H9 (cell line): ENCODE measurements at places on chromosomes 4 and X. TPM values are rescaled to one million over a fixed set of nuclear protein-coding genes. Genes with fewer than 3 reads are reported as not detected.

GRCh38 chrX:110671068-110671803 lies 124.4 kb downstream of the CHRDL1 start:
- DNase-seq, result no peak
- H3K4me1 ChIP-seq, result peaks cover 4% of the 10 kb centered on the region; the same call in 1 of the 2 replicates
- no peaks in the 10 kb centered on the region for H3K27me3 ChIP-seq
- no peak overlapping the region for H3K4me3 ChIP-seq
- H3K27ac ChIP-seq, result no peak overlapping the region

DNA sequence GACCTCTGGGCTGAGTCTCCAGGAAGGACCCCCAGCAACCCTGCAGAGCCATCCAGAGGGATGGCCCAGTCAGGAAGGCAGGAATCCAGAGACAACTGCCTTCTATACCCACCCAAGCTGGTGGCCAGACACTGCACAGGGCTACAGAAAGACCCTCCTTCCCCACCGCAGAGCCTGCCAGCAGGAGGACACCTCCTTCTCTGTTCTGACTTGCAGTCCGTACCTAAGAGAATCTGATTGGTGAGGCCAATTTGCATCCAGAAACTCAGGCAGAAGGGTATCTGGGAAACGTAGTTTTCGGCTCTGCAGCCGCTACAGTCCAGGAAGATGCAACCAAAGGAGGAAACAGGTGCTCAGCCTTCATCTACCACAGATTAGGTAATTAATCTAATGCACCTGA lies 155.4 kb upstream of the FRG1 start:
- H3K27ac ChIP-seq, result no peak overlapping the region
- H3K4me3 ChIP-seq, result no peak overlapping the region
- H3K36me3 ChIP-seq, result peaks cover 31% of the 10 kb centered on the region; the same call in 1 of the 2 replicates
- no peaks in the 10 kb centered on the region for H3K27me3 ChIP-seq

DNA sequence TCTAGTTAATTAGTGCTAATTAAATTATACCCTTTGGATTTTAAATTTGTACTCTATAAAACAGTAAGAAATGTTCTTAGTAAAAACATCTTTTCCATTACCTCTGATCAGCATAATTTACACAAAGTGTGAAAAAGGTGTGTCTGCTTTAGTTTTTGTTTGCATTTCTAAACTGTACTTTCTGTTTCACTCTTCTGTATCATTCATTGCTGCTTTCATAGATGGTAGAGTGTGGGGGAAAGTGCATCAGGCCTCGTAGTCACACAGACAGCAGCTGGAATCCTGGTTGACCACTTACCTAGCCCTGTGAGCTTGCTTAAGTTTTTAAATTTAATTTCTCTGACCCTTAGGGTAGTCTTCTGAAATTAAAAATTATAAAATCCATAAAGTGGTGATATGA lies 275.4 kb upstream of the PITX2 start:
- H3K27ac ChIP-seq, result no peak overlapping the region
- no peak overlapping the region for H3K4me3 ChIP-seq
- no peaks in the 10 kb centered on the region; the same call in 1 of the 2 replicates for H3K4me1 ChIP-seq
- no peaks in the 10 kb centered on the region for H3K27me3 ChIP-seq
- no peak for DNase-seq

The FAM193A gene
- total RNA-seq, result 35.9 and 36.9 TPM in 2 replicates
